ENCODE measurements at places on chromosomes 16 and 17.

DNA sequence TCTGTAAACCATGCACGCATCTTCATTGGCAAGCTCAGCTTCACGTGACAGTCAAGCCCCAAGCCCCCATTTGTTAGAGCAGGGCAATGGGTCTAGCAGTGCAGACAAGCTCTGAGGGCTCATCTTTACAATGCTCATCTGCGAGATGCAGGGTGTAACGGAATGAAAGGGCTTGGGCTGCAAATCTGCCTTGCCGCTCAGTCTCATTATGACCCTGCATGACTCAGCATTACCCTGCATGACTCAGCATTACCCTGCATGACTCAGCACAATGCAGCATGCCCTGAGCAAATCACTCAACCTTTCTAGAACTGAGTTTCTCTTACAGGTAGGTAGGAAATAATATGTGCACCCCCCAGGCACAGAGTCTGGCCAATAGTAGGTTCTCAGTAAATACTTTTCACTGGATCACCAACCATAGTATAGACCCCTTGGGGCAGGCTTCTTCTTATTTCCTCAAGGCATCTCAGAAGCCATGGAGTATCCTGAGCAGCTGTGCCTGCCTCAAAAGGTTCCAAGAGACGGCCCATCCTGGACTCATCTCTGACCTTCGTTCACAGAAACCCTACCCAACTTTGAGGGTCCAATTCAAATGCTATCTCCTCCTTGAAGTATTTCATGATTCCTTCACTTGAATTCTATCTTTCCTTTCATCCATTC lies 391.3 kb upstream of the CDH5 start:
- peak; percentile 13 for DNase-seq

- DNase-seq = no peak
These were observed 528.2 kb upstream of the RBFOX1 start for GRCh38 chr16:6804461-6804860.

DNA sequence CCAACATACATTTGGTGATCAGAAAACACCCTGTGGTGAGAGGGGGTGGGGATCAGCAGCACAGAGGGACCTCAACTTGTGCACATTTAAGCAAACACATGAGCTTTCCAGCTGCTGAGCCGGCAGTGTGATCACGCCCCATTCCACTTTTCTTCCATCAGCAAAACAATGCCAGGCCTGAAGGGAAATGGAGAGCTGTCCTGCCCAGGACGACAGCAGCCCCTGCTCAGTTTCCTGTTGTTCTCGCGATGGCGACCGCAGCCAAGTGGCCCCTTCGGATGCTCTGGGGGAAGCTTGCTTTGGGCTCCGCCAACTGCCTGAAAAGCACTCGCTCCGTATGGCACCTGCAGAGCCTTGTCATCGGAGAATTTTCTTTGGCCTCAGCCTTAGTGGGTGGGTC lies 272.3 kb downstream of the FOXL1 start:
- DNase-seq = no peak

DNA sequence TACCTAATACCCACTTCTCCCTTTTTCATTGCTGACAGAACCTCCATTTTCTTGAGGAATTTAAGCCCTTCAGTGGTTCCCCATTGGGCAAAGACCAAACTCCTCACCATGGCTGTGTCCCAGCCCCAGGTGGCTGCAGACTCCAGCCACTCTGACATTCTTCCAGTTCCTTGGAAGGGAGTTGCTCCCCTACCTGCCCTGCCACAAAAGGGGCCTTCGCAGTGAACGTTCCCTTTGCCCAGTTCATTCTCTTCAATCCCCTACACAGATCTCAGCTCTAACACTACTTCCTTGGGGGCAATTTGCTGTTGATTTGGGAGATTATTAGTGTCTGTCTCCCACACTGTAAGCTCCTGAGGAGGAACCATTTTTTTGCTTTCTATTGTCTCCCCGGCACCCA lies 3.2 kb upstream of the AKTIP start:
- no peak for DNase-seq

- DNase-seq = no peak
These were observed 319.2 kb downstream of the PHKB start for GRCh38 chr16:47780213-47780875.

DNA sequence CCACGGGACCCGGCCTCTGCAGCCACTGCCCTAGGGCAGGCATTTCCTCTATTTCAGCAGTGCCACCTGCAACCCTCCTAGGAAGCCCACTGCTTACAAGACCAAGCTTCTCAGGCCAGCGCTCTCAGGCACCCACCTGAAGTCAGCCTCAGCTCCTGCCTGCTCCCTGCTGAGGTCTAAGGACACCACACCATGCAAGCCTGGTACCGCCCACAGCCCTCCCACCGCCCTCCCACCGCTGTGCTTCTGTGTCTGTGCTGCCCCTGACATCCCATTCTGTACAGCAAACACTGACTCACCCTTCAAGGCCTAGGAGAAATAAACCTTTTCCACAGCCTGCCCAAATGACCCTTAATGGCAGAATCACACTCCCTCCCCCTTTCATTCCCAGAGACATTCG lies 6.3 kb downstream of the CLUH start:
- no peak for DNase-seq

GRCh38 chr17:17682737-17683680 lies 1.8 kb downstream of the RAI1 start:
- peak; percentile 61 for DNase-seq

DNA sequence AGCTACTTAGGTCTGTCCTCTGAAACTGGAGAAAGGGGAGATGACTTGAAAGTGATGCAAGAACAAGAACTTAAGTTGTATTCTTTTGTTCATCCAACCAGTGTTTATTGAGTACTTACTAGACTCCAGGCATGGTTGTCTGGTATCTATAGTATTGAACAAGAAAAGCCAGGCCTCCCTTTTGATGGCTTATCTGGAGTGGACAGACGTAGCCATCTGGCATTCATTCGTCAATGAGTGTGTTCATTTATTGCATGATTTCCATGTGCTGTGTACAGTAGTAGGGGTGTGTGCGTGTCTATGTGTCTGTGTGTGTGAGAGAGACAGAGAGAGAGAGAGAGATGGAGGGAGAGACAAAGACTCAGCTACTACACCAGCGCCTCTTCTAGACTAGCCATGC lies 9.2 kb downstream of the ABAT start:
- no peak for DNase-seq

GRCh38 chr16:11202260-11203091 lies 53.5 kb downstream of the SOCS1 start:
- DNase-seq = no peak

DNA sequence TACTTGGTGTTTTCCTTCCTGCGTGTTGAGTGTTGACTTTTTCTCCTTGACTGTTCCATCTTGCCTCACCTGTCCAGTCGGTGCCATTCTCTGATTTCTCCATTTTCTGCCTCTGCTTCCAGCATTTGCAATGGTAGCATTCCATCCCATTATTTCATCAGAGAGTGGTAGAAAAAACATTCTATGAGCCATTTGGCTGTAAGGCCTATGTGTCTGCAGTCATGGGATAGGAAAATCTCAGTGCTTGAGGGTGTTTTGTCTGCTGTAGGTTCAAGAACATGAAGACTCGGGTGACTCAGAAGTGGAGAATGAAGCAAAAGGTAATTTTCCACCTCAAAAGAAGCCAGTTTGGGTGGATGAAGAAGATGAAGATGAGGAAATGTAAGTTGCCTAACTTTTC lies 2.7 kb downstream of the UTP18 start:
- no peak for DNase-seq

- no peak for DNase-seq
These were observed 25.4 kb downstream of the RTN4RL1 start for GRCh38 chr17:1999557-2000251.

GRCh38 chr17:6753006-6753445 lies 2.8 kb upstream of the XAF1 start:
- peak; percentile 80 for DNase-seq

- no peak for DNase-seq
These were observed 2.2 kb downstream of the ACBD4 start for GRCh38 chr17:45137561-45138305.

DNA sequence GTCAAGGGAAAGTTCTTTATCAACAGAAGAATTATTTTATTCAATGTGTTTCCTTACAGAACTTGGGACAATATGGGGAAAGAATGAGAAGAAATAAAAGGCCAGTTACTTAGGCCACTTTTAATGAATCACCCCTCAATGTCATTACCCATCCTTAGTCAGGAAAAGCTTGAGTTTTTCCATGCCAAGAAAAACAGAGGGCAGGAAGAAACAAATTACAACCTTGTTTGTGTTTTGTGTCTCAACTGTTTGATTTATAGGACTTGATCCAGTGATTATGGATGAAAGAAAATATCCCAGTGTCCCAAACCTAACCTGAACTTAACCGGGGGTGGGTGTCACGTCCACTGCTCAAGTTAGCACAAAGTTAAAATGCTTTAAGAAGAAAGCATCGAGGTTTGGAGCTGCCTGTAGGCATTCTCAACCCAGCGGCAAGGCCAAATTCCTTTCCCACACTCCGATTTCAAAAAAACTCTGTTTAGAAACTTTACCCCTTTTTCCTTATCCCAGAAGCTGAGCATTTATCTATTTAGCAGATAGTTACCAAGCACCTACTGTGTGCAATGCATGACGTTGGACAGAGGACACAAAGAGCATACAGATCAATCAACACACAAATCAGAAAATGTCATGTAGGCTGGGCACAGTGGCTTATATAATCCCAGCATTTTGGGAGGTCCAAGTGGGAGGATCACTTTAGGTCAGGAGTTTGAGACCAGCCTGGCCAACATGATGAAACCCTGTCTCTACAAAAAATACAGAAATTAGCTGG lies 14.0 kb upstream of the CYB5B start:
- DNase-seq = no peak

DNA sequence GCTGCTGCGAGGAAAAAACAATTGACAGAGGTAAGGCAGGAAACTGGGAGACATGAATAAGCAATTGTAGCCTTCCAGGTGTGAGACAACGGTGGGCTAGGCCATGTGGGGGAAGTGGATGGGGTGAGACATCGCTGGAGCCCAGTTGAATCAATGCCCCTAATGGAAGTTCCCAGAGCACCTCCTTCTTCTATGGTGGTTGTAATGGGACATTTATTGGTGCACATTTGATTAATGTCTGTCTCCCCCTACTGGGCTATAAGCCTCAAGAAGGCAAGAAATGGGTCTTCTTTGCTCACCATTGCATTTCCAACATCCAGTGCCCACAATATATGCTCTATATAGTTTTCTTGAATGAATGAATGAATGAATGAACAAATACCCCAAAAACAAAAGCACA lies 22.7 kb upstream of the CD300E start:
- DNase-seq = peak; percentile 46

DNA sequence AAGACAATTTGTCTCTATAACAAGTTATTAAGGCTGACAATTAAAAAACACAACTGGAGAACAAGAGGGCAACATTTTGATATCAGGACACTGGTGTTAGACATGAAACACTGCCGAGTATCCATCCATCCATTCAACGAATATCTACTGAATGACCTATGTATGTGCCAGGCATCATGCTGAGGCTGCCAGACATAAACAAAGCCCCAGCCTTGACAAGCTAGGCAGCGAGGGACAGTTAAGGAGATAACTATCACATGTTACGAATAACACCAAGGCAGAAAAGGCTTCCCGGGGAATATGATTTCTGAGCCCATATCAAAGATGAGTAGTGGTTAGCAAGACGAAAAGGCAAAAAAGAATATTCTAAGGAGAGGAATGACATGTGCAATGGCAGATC lies 12.1 kb downstream of the HEATR6 start:
- DNase-seq = no peak

- no peak for DNase-seq
These were observed 7.8 kb downstream of the HOXB1 start for GRCh38 chr17:48523010-48523409.

DNA sequence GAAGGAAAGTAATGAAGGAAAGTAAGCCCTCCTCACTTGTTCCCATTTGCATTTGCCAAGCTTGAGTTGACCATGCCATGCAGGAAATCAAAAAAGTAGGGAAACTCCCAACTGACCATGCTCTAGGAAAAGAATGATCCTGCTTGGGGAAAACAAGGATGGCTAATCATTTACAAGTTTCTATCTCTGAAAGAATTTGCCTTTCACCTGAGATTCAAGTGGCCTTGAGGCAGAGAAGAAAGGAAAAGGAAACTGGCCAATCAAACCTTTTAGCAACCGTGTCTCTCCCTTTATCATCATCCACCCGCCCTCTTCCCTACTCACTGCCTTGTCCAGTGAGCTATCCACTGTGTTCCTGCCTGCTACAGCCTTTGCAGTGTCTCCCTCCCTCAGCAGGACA lies 757.2 kb upstream of the SOX9 start:
- no peak for DNase-seq

DNA sequence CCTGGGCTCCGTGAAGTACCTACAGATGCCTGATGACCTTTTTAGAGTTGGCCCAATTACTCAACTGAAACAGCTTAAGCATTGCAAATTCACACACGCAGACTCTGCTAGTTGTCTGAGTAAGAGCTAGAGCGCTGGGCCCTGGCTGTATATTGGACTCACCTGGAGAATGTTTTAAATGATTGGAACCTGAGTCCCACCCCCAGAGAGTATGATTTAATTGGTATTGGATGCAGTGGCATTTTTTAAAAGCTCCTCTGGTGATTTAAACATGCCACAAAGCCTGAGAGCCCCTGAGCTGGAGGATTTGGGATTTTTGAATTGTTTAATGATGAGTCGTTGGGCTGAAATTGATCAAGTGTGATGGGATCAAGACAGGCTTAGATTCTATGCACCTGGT lies 143.9 kb upstream of the SDK2 start:
- DNase-seq = no peak

DNA sequence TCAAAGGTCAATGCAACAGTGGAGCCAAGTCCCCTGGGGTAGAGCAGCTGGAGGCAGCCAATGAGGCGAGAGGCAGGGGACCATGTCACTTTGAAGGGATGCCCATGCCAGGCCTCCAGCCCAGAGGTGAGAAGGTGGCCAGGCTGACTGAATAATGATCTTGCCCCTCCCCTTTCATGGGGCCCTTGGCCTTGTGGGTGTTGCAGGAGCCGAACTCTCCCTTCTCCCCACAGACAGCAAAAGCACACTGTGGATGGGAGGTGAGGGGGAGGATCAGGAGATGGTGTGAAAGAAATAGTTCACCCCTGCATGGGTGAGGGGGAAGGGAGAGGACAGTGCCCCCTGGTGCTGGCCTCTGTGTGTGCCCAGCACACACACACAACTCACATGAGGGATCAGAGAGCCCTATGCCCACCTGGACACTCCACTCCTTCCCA lies 15.8 kb upstream of the TBX21 start:
- DNase-seq = no peak

Data from urothelium cell line (cell line).